ENCODE measurements at places on chromosomes 2 and 18.

DNA sequence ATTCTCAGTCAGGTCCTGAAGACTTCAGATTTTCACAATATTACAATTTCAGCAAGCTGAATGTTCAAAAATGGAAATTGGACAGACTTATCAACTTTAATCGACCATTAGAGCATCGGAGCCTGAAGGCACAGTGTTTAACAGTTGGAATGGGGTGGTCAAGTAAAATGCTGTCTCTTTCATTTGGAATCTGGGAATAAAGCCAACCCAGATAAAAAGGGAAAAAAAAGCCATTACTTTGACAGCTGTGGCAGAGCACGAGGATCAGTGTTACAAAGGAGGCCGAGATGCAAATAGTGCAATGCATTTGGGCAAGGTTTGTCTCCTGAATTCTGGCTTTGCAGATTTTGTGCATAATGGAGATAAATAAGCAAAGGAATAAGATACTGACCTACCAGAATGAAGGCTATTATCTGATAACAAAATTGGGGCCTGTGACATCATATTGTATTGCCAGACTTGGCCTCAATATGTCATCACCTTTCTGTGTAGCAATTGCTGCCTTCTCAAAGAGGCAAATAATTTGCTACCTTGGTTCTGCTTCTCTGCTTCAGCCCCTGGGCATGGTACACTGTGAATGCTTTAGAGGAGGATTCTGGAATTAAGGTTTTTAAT, 277.5 kb upstream of the KLHL29 start:
- no peak for DNase-seq

DNA sequence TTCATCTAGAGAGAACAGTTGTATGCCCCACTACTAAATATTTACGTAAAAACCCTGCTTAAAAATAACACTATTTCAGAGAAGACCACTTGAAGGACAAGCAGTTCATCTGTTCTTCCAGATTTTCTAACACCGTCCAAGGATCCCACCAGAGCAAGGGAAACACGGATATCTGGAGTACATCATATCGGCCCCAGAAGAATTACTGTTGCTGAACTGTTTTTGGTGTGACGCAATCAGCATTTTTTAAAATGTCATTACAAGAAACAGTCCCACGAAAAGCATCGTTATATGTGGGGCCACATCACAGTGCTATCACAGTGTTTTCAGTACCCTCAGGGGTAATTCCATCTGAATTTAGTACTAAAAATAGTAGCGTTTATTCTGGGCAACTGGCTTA, 134.5 kb upstream of the PKDCC start:
- no peak for DNase-seq

GRCh38 chr2:184730288-184730687, 132.0 kb downstream of the ZNF804A start:
- DNase-seq: no peak

DNA sequence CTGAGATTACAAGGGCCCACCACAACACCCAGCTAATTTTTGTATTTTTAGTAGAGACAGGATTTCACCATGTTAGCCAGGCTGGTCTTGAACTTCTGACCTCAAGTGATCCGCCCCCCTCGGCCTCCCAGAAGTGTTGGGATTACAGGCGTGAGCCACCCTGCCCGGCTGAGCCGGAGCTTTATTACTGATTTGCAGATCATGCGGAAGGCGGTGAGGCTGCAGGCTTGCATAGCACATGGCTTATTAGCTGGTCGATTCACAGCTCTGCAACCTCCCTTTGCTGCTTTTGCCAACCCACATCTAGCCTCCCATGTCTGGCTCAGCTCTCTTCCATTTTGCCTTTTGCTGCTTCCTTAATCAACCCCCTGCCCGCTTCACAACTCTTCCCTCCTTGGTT, 210.3 kb downstream of the VAPA start:
- no peak for DNase-seq

GRCh38 chr18:51039138-51040112, 9.4 kb downstream of the SMAD4 start:
- DNase-seq: no peak

Measured in activated CD4-positive, alpha-beta T cell treated with anti-CD3 and anti-CD28 coated beads for 36 hours (primary cell).